ENCODE measurements at places on chromosomes 4 and X.

DNA sequence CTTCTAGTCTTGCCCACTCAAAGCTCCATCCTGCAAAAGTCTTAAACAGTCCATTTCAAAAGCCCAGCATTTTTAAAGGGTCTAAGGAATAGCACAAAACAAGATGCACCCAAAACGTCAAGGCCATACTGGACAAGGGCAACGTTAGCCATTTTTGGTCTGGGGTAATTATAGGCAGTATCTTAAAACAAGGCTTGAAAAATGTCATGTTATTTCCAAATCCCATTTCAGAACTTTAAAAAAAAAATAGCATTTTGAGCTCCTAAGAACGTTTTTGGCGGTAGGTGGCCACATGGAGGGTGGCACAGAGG lies 584 bp upstream of the TMEM165 start:
- no peak for DNase-seq

- DNase-seq: no peak
Observed at GRCh38 chr4:99536271-99536670, 25.4 kb downstream of the C4orf17 start.

DNA sequence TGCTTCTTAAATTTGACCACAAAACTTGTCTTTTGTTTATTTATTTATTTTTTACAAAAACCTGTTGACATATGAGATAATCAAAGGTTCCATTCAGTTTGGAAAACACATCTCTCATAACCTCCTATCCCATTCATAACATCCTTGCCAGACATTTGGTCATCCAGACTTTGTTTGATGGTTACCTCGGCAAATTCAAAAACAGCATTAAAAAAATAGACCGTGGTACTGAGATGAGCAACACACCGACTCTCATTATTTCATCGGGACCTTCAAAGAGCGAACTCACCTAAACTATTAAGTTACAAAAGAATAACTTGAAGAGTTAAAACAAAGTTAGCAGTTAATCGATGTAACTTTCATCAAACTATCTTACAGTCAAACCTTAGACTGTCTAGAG lies 85.8 kb upstream of the RPS6KA3 start:
- DNase-seq: no peak

DNA sequence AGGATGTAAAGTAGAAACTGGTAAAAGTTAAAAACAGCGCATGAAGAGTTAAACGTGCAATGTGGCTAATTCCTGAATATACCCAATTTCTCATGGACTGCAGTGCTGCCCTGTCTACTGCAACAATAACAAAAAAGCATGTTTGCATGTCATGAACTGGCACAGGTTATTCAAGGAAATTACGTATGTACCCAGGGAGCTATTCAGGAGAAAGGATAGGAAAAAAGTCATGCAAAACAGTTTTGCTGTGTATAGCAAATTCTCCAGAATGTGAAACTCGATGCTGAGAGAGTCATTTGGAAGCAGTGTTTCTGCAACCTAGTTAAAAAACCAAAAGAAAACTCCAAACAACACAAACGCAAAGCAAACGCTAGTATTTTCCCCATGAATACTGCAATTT lies 381.5 kb upstream of the PRKX start:
- DNase-seq: no peak

DNA sequence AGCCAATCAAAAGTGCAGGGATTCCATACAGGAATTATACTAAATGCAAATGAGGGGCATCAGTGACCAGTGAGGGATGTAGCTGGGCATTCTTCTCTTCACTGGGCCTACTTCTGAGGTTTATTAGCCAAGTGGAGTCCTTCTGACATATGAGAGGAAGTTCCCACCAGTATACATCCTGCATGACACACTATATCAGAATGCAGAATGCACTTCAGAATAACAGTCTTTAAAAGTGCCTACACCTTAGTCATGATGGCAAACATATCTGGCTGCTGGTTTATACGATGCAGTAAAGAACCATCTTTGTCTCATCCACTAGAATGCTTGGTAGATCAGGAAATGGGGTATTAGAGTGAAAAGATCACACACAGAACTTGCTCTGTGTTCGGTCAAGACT lies 180.3 kb upstream of the PPARGC1A start:
- DNase-seq: no peak

- no peak for DNase-seq
Observed at GRCh38 chrX:65928522-65928921, 111.4 kb downstream of the VSIG4 start.

GRCh38 chrX:1629244-1629643 lies 14.4 kb downstream of the ASMT start:
- DNase-seq: no peak

GRCh38 chr4:108072300-108072699 lies 82.6 kb downstream of the HADH start:
- no peak for DNase-seq

DNA sequence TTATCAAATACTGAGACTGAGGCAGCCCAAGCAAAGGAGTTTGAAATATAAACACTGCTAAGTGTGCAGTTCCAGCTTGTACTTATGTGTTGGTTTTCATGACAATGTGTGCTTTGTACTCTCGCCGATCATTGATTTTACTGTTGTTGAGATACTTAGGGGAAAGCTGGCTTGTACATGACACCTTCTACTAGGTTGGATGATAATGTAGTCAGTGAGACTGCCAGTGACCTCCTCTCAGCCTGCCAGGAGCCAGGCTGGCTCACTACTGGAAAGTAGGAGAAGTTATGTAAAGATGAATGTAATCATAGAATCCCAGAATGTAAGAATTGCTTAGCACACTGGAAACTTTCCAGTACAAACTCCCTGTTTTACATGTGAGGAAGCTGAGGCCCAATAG lies 132.0 kb downstream of the AFF2 start:
- no peak for DNase-seq

GRCh38 chr4:77308843-77309242 lies 151.8 kb downstream of the CCNG2 start:
- no peak for DNase-seq

GRCh38 chrX:56572975-56573374 lies 9.5 kb downstream of the UBQLN2 start:
- DNase-seq: no peak

DNA sequence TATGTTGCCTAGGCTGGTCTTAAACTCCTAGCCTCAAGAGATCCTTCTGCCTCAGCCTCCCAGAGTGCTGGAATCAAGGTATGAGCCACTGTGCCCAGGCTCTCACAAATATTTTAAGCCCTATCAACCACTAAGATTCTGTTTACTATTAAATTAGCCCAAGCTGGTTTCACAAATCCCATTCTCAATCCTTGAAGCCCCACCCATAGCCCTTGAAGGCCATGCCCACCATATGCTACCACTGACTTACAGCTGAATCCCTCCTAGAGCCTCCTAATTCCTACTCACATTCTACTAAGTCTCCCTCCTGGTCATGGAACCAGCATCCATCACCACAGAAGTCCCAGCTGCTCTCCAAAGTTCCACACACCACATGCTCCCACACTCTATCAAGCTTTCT lies 9.7 kb downstream of the GRIPAP1 start:
- DNase-seq: no peak

- DNase-seq: no peak
Observed at GRCh38 chrX:109987884-109988283, 15.0 kb upstream of the TMEM164 start.

- DNase-seq: no peak
Observed at GRCh38 chrX:29992083-29992482, 223.3 kb upstream of the MAGEB2 start.

- DNase-seq: no peak
Observed at GRCh38 chr4:27692158-27692557, 831.5 kb downstream of the STIM2 start.

- DNase-seq: no peak
Observed at GRCh38 chr4:3199653-3200422, 49.1 kb upstream of the MSANTD1 start.

- DNase-seq: no peak
Observed at GRCh38 chrX:10102046-10102704, 54.6 kb upstream of the CLCN4 start.

DNA sequence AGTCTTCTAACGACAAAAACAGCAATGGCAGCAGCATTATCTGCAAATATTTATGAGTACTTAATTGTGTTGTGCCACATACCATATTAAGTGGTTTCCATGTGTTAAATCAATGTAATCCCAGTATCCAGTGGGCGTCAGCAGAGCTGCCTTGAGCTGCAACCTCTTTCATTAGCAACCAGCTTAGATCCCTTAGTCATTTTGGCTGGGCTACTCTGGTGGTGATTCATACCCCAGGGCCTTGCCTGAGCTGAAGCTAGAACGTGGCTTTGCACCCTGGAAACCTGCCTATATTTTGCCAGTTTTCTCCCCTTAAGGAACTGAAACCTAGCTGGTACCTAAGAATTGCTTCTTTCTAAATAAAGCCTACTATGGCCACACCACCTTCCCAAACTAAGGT lies 474.3 kb upstream of the FTHL17 start:
- no peak for DNase-seq

GRCh38 chrX:110181459-110182137 lies 136.3 kb downstream of the AMMECR1 start:
- no peak for DNase-seq

DNA sequence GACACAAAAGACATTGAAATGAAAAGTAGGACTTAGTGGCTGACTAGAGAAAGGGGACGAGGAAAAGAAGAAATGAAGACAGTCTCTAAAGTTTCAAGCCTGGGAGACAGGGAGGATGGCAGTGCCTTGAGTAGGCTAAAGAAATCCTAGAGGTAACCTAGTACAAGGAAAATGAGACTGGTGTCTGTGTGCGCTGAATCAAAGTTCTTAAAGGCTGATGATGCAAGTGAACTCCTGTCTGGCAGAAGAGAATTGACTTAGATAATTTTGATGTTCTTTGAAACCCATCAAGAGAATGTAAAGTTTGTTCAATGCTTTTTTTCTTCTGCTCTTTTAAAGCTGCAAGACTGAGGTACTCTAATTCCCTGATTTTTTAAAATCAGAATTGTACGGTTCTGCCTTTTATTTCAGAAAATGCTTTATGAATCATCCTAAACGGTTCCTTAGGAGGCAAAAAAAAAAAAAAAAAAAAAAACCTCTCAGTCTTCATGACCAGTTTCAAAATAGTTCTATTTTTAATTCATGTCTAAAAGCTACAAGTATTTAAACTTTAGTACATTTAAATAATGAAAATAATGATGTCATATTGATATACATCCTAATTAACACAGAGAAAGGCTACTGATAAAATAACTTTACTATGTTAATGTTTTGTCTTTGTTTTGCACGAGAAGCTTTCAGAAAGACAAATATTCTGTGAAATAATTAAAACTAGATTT lies 189.8 kb downstream of the PPP3CA start:
- DNase-seq: no peak

GRCh38 chrX:73028876-73029275 lies 26.1 kb downstream of the PABPC1L2B start:
- DNase-seq: no peak

DNA sequence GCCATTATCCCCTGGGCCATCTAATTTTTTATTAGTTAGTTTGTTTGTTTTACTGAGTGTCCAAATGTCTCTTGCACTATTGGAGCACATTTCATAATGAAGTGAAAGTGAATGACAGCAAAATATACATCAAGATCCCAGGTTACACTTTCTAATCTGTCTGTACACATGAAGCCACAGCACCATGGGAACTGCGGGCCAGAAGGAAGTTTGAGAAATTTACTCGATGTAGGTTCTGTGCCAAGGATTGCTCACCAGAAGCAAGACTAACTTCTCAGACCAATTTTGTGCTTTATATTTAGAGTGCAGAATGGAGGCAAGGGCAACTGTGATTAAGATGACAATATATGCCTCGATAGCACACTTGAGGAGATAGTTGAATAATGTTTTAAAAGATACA lies 258.0 kb downstream of the COL25A1 start:
- no peak for DNase-seq

GRCh38 chrX:22139822-22140221 lies 107.7 kb downstream of the PHEX start:
- no peak for DNase-seq

- no peak for DNase-seq
Observed at GRCh38 chr4:87322754-87323153, at the start of gene HSD17B13. Gene HSD17B13 (minus strand): TSS chr4:87322882. CDS start chr4:87322841, 41 bp downstream.

- DNase-seq: no peak
Observed at GRCh38 chr4:86825511-86825910, 23.7 kb downstream of the SLC10A6 start.

- DNase-seq: no peak
Observed at GRCh38 chr4:108081256-108081655, 87.5 kb downstream of the LEF1 start.

DNA sequence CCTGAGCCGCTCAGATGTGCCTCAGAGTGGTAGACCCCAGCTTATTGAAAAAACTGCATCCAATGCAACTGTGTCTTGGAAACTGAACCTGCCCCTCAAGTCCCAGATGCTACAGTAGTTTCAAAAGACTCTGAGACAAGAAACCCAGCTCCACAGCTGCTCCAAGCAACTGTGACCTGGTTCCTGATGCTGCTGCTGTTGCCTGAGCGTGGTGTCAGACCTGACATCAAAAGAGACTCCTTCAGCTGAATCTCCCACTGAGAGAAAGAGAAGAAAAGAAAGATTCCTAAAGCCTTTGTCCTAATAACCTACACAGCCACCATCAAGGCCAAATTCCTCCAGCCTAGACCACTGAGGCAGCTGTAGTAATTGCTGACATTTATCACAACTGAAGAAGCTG lies 630.1 kb downstream of the STIM2 start:
- no peak for DNase-seq

GRCh38 chr4:30460818-30461217 lies 259.4 kb upstream of the PCDH7 start:
- DNase-seq: no peak

DNA sequence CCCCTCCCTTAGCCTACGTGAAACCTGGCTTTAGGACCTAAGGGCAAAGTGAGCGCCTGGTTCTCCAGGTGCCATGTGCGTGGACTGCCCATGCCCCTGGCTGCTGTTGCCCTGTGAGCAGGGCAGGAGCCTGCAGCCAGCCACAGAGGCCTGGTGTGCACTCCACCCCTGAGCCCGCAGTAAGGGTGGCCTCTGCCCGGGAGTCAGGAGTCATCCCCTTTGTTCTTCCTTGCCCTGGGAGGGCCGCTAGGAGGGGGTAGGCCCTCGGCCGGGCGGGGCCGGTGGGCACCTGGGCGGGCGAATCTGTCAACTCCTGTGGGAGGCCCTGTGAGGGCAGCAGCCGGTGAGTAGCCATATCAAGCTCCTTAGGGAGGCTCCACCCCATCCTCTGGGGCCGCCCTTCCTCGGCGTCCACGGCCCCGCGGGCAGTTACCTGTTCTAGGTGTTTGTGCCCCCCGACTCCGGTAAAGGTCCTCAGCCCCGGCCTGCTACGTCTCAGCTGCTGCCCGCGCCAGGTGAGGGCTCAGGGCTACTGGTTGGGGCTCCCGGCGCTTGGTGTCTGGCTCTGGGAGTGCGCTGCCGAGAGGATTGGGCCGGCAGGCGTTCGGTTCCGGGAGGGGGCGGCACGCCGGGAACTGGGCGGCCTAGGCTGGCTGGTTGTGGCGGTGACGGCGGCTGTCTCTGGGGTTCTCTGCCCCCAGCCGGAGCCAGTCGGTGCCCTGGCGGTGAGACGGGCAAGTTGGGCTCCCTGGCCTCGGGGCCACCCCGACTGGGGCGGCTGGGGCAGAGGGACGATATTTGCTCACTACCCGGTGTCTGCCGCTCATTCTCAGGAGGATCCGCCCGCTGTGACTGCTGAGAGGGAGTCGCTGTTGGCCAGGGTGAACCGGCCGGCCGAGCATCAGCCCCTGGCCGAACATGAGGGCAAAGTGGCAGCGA lies 1060.2 kb downstream of the TECRL start:
- no peak for DNase-seq

GRCh38 chrX:16852617-16853179 lies 17.5 kb downstream of the RBBP7 start:
- no peak for DNase-seq
